Osteocyte (in vitro differentiated cells): ENCODE measurements at places on chromosomes 4 and X. TPM values are rescaled to one million over a fixed set of nuclear protein-coding genes. Genes with fewer than 3 reads are reported as not detected.

DNA sequence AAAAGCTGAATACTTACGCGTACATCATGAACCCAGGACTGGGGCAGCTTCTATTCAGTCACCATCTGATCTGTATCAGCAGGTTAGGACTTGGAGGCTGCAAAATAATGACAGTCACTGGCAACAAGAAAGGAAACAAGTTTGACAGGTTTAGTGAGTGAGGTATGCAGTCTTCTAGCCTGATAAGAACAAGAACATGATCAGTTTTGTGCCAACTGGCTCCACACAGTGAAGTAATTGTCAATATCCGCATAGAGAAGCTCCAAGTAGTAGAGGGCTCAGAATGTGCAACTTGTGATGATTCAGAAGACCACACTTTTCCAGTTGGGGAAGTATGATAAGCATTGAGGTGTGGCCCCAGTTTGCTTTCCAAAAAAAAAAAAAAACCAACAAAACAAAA is at the start of gene TMPRSS11F:
Gene TMPRSS11F (minus strand): TSS at position 77 of the 400 bp plus-strand sequence. CDS start 49 bp downstream, at position 28.
- H3K4me3 ChIP-seq = no peak within 1 kb of the TSS
- H3K27ac ChIP-seq = no peak within 1 kb of the TSS
- no peaks in the 10 kb centered on the region for H3K4me1 ChIP-seq
- H3K27me3 ChIP-seq = peaks cover 6% of the 10 kb centered on the region

PSAPL1 gene
- total RNA-seq = not detected in 2 replicates

DNA sequence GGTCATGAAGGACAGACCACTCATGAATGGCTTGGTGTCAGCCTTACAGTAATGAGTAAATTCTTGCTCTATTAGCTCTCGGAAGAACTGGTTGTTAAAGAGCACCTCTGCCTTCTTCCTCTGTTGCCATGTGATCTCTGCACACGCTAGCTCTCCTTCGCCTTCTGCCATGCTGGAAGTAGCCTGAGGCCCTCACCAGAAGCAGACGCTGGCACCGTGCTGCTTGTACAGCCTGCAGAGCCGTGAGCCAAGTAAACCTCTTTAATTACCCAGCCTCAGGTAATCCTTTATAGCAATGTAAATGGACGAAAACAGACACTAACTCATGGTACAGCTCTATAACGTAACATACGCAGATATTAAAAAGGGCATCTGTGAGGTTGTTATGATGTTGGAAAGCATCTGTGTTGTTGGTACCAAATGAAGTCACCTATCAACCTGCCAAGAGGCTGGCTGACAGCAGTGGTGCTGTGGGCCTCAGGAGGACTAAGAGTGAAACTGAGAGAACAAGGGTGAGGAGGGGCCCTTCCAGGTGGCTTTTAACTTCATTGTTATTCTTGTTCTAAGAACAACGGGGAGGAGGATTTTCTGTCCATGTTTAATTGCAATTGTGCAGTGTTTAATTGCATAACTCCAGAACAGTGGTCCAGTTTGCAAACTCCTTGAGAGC is 69.2 kb downstream of the CRMP1 start:
- no peak for DNase-seq
- H3K27ac ChIP-seq = no peak overlapping the region
- H3K4me1 ChIP-seq = no peaks in the 10 kb centered on the region
- no peaks in the 10 kb centered on the region for H3K27me3 ChIP-seq
- peaks cover 28% of the 10 kb centered on the region for H3K36me3 ChIP-seq
- H3K4me3 ChIP-seq = no peak overlapping the region

DNA sequence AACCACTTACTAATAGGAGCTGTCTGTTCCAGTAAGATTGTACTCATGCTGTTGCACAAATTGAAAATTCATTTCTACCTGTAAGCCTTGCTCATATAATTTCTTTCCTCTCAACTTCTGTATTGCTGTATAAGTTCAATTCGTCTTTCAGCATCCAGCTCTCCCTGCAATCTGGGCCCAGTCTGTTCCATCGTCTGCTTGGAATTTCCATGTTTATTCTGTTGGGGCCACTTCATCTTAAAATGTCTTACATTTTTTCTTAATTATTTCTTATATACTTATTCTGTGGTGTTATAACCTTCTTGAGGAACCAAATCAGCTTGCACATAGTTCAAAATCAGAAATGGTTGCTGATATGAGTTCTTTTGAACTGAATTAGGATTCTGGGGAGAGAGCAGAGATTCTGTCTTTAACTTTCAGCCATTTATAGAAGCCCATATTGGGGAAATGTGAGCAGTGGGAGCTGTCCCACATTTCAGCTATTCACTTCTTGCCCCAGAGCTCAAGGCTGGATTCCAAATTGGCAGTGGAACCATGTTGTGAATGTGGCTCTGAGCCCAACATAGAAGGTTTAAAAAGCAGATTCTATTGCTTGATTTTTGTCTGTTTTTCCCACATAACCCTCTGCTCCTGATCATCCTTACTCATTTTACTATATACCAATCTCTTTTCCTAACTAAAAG is 291.9 kb downstream of the BMPR1B start:
- peaks cover 23% of the 10 kb centered on the region for H3K4me1 ChIP-seq
- no peak overlapping the region for H3K4me3 ChIP-seq
- no peaks in the 10 kb centered on the region for H3K36me3 ChIP-seq
- no peak overlapping the region for H3K27ac ChIP-seq
- H3K27me3 ChIP-seq = no peaks in the 10 kb centered on the region
- no peak for DNase-seq
